ENCODE measurements at places on chromosomes 6 and 20.
A peak's percentile ranks its signal among the peaks of the same experiment; 100 is the strongest.

DNA sequence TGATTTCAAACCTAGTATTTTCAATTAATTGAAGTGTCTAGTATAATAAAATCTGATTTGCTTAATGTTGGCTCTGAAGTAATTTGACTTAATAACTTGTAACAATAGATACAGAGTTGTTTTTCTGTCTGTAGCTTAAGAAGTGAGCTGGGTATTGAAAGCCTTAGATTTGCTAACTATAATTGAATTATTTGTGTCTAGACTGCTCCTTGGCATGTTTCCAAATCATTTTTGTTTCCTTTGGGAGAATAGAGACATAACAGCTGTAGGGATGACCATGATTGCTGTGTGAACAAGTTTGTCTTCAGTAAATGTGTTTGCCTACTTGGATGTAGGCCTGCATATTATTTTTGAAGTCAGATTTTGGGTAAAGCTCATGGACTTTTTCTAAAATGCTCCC lies 115.4 kb downstream of the SCAF8 start:
- DNase-seq, result peak; percentile 9

DNA sequence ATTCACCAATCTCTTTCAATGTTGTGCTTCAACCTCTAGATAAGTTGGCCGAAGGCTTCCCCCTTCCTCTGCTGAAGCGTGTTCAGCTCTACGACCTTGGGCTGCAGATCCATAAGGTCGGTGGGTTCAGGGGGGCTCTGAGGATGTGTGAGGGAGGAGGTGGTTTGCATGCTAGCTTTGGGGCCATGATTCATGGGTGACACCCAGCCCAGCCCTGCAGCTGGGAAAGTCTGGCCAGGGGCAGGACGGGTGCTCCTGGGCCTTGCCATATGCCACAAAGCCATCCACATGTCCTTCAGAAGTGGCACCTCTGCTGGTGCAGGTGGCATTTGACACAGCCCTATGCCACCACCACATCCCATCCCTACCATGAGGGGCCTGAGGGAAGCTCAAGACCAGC lies 27.6 kb downstream of the LBP start:
- DNase-seq, result no peak

DNA sequence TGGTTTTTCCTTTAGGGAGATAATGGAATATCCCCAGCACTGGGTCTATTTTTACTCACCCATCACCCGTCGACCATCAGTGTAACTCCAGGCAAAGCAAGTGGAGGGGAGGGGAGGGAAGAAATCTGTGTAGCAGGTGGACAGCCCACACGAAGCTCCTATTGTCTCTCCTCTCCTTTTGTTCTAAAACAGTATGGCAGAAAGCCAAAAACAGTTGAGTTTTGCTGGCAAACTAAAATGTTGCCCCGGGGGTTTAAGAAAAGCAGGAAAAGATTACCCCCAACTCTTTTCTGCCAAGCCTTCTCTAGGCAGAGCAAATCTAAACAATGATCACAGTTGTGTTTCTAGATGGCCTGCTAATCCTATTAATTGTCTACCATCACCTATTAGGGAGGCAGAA lies 89.7 kb downstream of the PREP start:
- DNase-seq, result no peak

DNA sequence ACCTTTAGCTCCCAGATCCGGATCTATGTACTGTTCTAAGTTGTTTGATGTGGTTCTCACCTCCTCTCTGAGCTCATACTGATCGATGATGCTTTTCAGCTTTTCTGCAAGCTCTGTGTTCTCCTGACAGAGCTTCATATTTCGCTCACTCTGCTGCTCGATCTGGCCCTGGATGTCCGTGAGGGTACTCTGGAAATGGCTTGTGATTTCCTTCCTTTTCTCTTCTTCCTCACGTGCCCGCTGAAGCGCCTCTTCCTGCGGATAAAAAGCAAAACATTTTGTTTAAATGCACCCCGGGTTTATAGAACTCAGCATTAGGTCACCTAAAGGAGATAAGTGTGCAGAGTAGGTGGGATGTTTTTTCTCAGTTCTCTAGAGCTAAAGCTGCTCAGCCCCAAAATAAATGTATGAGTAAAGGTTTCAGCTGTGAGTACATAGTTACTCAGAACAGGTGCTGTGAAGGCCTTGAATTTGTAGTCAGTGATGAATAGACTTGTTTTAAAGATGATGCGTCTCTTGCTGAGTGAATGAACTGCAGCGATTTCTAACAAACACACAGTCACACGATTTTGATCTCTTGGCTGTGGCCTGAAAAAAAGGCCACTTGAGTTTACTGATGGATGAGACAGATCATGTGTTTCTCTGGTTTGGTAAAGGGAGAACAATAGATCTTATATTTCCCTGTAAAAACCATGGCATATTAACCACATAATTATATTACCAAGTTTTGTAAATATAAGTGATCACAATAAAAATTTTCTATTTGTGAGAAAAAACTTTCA lies 29.1 kb downstream of the TXLNB start:
- DNase-seq, result no peak

DNA sequence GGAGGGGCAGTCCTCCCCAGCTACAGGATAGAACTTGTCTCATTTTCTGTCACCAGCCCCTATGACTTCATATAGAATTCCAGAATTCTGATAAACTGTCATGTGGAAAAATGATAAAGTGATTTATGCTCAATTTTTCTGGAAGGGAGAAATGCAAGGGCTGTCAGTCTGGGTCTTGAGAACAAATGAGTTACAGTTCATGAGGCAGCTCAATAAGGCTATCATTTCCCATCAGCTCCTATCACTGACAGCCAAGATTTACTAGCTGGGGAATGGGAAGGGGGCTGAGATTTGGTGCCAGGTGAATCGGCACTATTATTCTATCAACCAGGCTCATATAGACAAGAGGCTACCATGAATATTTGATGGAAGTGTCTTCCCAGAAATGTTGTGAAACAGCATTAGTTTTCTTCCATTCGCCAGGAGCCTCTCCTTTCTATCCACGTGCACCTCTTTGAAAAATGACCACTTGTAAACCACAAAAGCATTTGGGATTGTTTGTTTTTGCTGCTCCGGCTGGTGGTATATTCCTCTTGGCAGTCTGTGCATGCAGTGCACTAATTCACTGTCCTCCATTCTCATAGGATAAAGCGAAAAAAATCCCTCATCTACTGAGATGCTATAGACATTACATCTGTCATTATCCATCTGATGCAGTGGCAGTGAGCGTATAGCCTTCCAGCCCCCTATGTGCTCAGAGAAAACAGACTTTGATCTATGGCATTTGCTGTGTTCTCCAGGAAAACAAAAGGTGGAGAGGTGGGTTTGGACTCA lies 528.7 kb upstream of the RNF217 start:
- DNase-seq, result no peak

- DNase-seq, result no peak
These were observed 282.7 kb downstream of the NRN1 start for GRCh38 chr6:5723841-5724691.

GRCh38 chr6:158752613-158753012 lies 66.6 kb downstream of the EZR start:
- DNase-seq, result no peak

DNA sequence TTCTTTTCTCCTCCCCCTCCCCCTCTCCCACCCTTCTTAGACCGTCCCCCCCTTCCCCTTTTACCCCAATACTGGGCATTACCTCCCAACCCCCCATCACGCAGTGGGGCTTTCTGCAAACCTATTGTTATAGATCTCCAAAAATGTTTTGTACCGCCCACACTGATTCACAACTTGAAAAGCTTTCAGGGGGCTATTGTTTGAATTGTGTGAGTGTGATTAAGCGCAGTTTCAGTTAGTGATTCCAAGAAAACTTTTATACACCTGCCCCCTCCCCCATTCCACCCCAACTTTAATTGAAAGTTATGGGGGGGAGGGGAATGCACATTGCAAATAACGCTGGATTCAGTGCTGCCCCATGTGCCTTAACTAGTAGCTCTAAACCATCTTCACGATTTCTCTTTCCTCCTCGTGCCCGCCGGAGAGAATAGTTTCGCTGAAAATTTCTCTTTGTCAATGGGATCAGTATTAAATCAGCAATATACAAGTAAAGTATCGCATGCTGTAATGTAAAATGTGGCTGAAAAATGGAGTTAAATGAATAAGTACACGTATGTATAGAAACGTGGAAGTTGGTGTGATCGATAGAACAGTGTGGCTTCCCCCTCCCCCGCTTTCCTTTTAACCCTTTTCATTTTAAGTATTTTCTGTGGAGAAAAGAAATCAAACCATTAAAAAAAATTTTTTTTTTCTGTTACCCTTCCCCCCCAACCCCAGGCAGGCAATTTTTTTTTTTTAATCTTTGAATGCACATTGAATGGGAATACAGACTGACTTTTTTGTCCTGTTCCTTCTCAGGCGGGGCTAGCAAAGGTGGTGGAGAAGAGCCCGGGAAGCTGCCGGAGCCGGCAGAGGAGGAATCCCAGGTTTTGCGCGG lies 632 bp downstream of the LIN28B start:
- no peak for DNase-seq

DNA sequence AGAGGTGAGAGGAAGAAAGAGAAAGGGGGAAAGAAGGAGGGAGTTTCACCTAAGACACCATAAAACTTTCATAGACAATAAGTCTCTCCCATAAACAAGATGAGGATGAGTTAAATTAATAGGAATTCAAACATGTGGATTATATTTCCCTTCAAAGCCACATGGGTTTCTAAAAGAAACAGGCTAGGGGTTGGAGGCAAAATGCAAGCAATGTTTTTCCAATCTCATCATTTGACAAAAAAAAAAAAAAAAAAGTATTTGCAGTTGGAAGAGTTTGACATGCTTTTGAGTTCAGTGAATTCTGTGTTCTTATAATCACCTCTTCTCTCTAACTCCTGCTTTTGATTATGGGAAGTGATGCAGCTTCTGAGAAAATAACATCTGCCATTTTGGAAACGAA lies 286.5 kb upstream of the PRND start:
- peak; percentile 92 for DNase-seq

GRCh38 chr20:36017048-36017951 lies 48.9 kb downstream of the CNBD2 start:
- peak; percentile 85 for DNase-seq

GRCh38 chr6:112017169-112017568 lies 36.7 kb upstream of the CCN6 start:
- no peak for DNase-seq

DNA sequence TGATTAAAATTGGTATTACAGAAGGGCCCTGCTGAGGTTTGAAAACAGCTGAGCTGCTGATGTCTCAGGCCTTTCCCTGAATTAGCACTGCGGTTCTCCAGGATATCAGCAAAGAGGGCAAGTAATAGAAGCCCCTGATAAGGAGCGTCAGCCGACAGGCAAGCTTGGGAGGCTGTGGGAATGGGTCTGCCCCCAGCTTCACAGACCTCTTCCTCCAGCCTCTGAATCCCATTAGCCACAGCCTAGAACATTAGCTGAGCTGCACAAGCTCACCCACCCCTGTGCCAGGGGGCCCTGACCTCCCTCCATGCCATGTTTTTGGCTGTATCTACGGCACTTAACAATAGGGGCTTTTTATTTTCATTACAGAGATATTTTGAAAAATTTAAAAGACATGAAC lies 59.9 kb downstream of the VAPB start:
- DNase-seq, result no peak

- DNase-seq, result no peak
These were observed 33.7 kb upstream of the GPR6 start for GRCh38 chr6:109944448-109944847.

DNA sequence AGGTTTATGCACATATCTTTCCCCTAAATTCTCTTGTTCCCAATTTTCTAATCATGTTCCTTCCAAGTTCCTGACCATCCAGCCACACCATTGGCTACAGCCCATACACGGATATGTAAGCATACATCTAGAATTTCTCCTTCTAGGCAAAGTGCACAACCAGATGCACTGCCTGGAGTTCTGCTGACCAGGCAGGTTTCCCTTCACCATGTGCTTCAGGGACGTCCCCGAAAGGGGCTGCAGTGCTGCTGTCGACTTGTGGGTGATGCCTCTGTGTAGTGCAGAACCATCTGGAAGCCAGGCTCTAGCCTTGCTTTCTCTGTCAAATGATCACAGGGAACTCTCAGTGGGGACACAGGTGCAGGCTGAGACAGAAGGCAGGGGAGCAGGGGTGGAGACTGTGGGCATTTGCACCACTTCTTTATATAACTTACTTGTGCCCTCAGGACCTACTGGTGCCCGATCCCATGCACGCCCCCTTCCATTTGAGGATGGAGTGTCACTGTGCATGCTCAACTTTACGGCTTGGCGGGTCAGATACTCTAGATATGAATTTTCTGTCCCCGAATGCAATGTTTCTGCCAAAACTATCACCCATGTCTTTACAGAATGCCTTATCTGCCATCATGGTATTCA lies 37.5 kb upstream of the SMOC2 start:
- DNase-seq, result no peak

DNA sequence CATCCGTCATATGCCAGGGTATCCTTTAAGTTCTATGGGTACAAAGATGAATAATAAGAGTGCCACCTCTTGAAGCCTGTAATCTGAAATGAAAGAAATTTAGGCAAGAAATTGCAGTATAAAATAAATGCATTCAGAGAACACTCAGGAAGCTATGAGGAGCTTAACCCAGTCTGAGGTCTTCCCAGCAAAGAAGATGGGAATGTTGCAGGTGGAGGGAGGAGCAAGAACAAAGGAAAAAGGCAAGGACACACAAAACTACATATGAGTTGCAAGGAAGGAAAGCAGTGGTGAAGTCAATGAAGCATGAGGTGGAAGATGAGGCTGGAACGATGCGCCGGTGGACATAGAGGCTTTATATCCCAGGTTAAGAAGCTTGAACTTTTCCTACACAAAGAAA lies 67.0 kb upstream of the DST start:
- no peak for DNase-seq

GRCh38 chr20:59819496-59820203 lies 113.8 kb downstream of the SYCP2 start:
- DNase-seq, result no peak

GRCh38 chr20:63052571-63053431 lies 46.0 kb upstream of the BHLHE23 start:
- DNase-seq, result no peak

- DNase-seq, result no peak
These were observed 65.9 kb downstream of the BCAS1 start for GRCh38 chr20:54004445-54004844.

DNA sequence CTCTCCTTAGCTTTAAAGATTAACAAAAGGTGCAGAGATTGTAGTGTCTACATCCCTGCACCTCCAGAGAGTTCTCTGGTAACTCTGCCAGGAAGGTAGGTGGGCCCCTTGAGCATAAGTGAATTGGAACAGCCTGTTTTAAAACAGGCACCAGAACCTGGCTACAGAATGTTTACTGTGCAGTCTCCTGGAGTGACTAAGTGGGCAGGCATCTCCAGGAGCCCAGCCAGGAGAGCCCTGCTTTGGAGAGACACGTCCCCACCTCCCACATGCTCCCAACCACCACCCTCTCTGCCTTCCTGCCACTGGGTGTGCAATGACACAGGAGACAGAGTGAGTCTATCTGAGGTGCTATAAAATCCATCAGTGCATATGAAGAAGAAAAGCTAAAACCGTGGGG lies 110.3 kb upstream of the EYA4 start:
- DNase-seq, result peak; percentile 46

- no peak for DNase-seq
These were observed 125.7 kb downstream of the MAP3K4 start for GRCh38 chr6:161117308-161117707.

GRCh38 chr6:15569035-15569995 lies 93.5 kb downstream of the DTNBP1 start:
- DNase-seq, result no peak
